ENCODE measurements at places on chromosomes 4 and X.

- DNase-seq, result no peak
Measured at GRCh38 chr4:168696826-168697225, 200.0 kb downstream of the PALLD start.

DNA sequence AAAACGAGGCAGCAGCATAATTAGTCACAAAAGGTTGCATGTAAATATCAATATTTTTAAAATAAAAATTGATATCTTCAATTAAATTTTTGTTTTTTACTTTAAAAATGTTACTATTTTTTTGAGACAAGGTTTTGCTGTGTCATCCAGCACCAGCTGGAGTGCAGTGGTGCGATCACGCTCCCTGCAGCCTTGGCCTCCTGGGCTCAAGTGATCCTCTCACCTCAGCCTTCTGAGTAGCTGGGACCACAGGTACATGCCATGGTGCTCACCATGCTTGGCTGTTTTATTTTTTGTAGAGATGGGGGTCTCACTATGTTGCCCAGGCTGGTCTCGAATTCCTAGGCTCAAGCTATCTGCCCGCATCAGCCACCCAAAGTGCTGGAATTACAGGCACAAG lies 96.8 kb upstream of the FRAS1 start:
- no peak for DNase-seq

GRCh38 chr4:34417160-34417559 lies 1827.2 kb downstream of the ARAP2 start:
- no peak for DNase-seq

DNA sequence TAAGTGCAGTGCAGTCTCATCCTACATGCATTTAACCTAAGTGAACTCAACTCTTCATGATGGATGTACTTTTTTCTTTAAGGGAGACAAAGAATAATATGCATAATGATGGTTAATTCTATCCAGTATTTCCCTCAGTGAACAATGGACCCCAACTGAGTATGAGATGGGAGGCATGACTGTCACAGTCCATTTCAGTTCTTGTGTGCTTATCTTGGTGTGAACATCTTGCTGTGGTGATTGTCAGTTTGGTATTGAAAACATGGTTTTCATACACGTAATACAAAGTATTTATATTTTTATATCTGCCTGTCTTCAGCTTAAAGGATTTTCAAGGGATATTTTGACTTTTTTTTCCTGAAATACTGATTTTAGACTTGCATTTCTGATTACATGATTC lies 72.0 kb upstream of the NDUFC1 start:
- no peak for DNase-seq

GRCh38 chrX:130176354-130176776 lies 4.6 kb downstream of the RAB33A start:
- no peak for DNase-seq

- no peak for DNase-seq
Measured at GRCh38 chr4:167883266-167883665, 209.1 kb upstream of the ANXA10 start.

GRCh38 chr4:173436771-173437265 lies 37.9 kb upstream of the SCRG1 start:
- DNase-seq, result no peak

DNA sequence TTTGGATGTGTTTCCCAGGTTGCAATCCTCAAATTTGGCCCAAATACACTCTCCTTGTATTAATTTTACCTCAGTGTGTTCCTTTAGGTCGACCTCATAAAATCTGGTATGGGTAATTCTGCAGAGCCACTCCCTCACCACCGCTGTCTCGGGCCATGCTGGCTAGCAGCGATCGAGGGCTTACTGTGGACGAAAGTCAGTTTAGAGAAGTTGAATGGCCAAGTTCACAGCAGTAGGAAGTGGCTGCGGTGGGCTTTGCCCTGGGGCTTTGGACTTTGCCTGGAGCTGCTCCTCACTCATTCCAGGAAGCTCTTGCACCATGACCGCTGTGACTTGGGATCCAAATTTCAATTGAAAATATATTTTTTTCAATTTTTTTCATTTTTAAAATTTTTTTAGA lies 19.6 kb downstream of the TMEM187 start:
- DNase-seq, result no peak

DNA sequence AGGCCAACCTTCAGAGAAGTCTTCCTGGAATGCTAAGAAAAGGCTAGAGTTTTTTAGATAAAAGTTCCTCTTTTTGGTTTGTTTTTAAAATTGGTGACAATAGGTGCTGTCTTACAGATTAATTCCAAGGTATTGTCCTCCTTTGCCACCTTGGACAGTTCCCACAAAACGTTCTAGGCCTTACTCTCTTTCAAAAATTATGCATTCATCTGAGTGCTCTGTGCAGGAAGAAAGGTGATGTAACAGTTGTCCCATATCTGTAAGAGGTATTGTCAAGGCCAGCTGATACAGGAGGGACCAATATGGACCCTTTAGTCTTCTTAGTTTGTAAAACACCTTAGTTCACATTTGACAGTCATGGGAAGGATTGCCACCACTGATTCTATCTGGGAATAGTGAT lies 15.9 kb upstream of the CXCL5 start:
- DNase-seq, result no peak

GRCh38 chrX:24574743-24575142 lies 72.4 kb downstream of the PCYT1B start:
- no peak for DNase-seq

- DNase-seq, result no peak
Measured at GRCh38 chrX:20066968-20067708, 49.6 kb downstream of the MAP7D2 start.

GRCh38 chr4:7297881-7298280 lies 105.5 kb downstream of the SORCS2 start:
- DNase-seq, result no peak

DNA sequence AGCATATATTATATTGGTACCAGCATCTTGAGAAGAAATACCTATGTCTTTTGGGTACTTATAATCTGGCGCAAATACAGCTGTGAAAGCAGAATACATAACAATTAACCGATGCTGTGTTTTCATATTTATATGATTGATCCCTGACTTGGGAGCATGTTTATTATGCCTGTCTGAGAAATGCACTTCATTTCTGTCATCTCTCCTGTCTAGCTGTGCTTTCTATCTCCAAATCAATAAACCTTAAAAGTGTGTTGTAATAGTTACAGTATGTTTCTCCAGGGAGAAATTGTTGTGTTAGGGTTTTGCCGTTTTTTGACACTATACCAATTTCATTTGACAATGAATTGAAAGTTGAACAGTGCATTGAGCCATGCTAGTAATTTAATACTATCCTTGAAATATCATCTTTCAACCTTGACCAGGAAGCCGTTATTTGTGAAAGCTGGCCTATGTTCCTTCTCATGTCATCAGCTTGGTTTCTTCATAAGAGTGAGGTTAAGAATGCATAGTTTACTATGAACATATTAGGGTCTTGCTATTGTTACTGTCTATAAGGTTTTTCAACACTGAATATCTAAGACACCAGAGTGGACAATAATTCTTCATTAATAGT lies 206.2 kb upstream of the PCDH18 start:
- no peak for DNase-seq

All from activated CD4-positive, alpha-beta T cell treated with anti-CD3 and anti-CD28 coated beads for 48 hours (primary cell).